ENCODE measurements at places on chromosomes 3 and 15.

DNA sequence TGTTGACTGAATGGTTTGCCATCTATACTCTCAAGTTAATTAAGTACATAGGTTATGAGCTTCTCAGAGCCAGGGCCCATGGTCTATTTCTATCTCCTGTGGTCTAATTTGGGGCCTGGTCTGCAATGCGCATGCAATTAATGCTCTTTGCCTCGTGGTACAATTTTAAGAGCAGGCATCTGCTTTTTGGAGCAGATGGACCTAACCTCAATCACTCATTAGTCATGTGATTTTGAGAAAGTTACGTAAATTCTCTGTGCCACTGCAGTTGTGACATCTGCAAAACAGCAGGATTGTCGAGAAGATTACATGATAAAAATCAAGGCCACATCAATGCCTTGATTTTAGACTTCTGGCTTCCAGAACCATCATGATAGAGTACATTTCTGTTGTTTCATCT, 543.7 kb upstream of the ADAMTS9 start:
- DNase-seq: no peak

- DNase-seq: no peak
Observed at GRCh38 chr3:13303410-13303809, 116.7 kb downstream of the NUP210 start.

DNA sequence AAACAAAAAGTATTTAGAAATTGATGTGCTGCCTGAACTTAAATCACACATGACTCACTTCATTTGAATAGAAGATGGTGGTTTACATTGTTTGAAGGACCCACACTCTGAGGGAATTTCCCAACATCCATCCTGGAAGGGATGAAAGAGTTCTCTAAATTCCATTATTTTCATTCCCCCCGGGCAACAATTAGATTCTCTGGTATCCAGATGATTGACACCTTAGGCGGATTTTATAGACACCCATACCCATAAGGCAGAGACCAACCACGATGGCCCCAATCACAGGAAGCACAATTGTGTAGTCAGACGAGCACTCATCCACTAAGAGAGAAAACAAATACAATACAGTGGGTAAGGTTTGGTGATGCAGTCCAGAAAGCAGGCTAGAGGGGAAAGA, 24.6 kb upstream of the MCCC1 start:
- no peak for DNase-seq

- no peak for DNase-seq
Observed at GRCh38 chr15:56168394-56168793, 75.3 kb downstream of the RFX7 start.

DNA sequence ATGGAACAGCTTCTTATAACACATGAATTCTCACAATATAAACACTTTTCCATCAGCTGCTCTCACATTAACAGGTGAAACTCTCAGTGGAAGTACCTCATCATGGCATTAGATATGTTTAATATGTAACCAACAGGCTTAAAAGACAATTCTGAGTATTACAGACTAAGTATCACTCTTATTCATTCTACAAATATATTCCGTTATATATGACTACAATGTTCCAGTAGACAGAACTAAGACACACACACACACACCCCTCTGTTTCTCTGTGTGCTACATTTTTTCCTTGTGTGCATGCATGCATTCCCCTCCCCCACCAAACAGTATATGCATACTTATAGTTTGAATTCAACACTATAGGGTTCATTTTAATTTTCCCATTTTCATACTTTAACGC, 32.4 kb downstream of the MRPL3 start:
- DNase-seq: no peak

DNA sequence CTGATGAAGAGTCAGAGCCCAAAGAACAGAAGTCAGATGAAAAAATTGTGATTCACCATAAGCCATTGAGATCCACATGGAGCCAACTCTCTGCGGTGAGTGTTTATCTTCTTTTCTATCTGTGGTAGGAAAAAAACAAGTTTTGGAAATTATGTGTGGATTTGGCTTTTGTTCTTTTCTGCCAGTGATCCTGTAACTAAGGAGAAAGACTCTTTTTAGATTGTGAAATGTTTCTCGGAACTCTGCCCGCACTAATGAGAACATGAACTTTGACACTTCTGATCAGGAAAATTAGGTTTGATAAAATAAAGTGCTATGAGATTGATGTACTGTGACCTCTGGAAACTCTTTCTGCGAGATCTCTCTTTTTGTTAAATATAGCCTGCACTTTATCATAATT, 8.4 kb downstream of the ARHGEF26 start:
- no peak for DNase-seq

DNA sequence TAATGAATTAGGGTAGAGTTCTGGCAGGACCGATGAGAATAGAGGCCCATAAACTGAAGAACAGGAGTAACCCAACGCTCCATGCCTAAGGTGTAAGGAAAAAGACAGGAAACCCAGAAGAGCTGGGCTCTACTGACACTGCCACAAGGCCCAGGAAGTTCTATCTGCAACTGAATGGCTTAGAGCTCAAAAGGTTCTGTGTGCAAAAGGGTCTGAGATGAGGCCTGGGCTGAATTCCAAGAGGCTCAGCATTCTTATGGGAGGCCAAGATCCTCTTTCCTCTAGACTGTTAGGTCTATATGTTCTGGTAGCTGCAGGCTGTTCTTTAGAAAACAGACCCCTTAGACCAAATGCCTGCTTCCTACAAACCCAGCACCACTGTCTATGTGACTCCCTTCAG, 30.5 kb upstream of the PRSS50 start:
- DNase-seq: no peak

GRCh38 chr15:50107591-50108408, 11.2 kb downstream of the ATP8B4 start:
- DNase-seq: no peak

- no peak for DNase-seq
Observed at GRCh38 chr3:186218421-186218820, 109.5 kb upstream of the ETV5 start.

- no peak for DNase-seq
Observed at GRCh38 chr3:113008117-113008516, 17.3 kb downstream of the GTPBP8 start.

DNA sequence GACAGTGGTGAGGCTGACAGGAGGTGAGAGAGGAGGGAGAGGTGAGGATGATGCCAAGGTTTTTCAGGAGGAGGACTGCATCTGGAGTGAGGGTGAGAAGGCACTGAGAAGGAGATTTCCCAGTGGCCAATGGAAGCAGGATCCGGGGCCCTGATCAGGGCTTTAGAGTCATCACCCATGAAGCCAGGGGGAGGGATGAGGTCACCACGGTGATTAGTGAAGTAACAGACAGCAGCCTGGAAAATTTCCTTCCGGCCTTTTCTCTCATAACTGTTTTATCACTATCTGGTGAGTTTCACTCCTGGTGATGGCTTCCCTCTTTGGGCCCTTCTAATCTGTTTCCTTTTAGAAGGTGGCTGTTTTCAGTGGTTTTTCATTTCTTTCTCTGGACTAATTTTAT, 80.5 kb upstream of the WNT5A start:
- DNase-seq: no peak

- no peak for DNase-seq
Observed at GRCh38 chr3:114985776-114986175, 161.3 kb downstream of the ZBTB20 start.

- no peak for DNase-seq
Observed at GRCh38 chr15:95287720-95288103, 1042.8 kb upstream of the NR2F2 start.

DNA sequence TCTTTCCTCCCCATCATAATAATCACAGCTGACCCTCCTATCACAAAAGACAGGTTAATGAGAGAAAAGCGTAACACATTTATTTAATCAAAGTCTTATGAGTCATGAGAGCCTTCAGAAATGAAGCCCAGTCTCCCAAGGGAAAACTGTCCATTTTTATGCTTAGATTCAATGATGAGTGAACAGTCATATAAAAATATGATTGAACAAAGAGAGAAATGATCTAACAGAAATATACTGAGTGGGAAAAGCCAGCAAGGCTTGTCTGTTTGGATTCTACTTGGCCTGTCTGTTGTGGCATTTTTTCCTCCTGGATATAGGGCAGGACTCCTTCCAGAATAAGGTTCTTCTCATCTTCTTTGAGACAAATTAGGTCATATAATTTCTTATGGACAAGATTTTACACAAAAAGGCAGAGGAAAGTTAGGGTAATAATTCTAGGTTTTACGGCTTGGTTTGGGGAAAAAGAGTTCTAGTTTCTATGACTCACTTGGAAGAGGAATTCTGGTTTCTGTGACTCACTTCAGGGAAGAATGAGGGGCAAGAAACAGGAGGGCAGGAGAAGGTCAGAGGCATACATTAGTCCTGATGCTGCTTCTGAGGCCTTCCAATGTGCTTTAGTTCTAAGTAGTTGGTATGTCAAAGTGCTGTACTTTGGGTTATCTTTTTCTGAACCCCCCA, 534.2 kb downstream of the ZIC1 start:
- DNase-seq: no peak

- DNase-seq: no peak
Observed at GRCh38 chr3:48400824-48401433, 28.9 kb downstream of the FBXW12 start.

DNA sequence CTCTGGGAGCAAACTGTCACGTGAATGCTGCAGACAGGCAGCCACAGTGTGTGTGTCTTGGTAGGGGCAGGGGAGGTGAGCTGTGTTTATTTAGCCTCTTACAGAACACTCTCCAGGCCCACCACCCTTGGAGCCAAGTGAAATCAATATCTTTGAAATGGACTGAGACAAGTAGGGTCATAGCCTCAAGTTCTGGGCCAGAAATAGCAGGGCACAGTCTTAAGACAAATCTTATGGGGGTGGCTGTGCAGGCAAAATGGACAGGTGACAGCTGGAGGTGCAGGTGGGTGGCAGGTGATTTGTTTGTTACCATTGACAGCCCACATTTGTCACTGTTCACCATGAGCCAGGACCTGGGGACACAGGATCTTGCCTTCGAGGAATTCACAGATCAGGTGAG, 93.6 kb upstream of the NMNAT3 start:
- DNase-seq: no peak

DNA sequence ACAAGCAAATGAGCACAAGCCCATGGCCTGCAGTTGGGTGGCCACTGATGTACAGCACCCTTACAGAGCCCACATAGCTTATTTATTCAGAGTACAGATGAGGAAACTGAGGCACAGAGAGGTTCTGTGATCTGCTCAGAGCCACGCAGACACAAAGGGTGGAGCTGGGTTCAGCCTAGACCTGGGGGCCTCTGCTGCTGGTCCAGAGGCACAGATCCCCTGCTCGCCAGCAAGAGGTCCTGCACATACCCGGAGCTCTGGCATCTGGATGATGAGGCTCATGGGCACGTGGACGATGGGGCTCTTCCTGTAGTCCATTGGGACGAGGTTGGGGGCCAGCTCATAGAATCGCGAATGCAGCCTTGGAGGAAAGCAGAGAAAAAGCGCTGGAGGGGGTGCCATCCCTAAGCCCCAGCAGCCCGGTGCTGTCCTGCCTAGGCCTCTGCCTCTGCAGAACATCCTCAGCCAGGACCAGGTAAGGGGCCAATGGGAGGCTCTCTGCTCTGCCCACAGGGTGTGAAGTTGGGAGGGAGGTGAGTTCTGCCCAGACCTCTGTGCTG, 18.6 kb downstream of the SH2D7 start:
- DNase-seq: no peak

DNA sequence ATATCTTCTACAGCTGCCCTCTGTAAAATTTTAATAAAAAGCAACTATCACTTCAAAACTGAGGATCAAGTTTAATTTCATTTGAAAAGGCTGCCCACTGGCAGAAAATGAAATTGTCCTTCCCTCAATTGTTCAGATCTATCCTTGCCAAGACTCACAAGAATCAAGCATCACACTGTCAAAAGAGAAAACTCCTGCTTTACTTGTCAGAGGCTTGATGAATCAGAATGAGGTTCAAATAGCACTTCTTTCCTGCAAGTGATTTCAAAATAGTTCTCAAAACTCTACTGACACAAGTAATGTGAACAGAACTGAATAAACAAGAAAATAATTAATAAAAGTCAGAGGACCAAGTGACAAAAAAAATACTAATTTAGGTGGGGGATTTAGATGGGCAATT, 70.6 kb downstream of the GOLIM4 start:
- no peak for DNase-seq

DNA sequence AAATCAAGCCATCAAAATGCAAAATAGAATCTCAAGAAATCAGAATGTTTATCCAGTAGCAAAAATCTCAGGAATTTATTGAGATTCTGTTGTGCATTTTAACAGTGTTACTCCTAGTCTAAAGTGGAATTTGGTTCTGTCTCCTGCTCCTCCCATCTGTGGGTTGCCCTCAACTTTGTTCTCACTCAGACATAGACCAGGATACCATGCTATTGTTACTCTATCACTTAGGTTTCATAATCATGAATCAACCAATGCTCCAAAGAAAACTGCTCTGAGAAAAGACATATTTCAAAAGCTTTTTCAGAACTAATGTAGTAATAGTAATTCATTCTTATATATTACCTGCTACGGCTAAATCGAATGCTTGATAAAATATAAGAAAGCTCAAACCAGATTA, 274.7 kb downstream of the RBMS3 start:
- no peak for DNase-seq

- no peak for DNase-seq
Observed at GRCh38 chr3:128275316-128276145, 122.2 kb downstream of the EEFSEC start.
